Stimulated activated CD8-positive, alpha-beta memory T cell treated with anti-CD3 and anti-CD28 coated beads, Interleukin-7, amount 100 ng/mL, for 48 hours (primary cell): ENCODE measurements at places on chromosomes 1 and 21.

- peak; percentile 86 for DNase-seq
These were observed at the start of gene DDX20 for GRCh38 chr1:111755331-111756123. Gene DDX20 (plus strand): TSS chr1:111755901. CDS start chr1:111755925, 24 bp downstream.

- DNase-seq, result peak; percentile 50
These were observed 70.7 kb downstream of the CD247 start for GRCh38 chr1:167447521-167448136.

- DNase-seq, result no peak
These were observed 1388.8 kb downstream of the AMY1C start for GRCh38 chr1:105138458-105138893.

DNA sequence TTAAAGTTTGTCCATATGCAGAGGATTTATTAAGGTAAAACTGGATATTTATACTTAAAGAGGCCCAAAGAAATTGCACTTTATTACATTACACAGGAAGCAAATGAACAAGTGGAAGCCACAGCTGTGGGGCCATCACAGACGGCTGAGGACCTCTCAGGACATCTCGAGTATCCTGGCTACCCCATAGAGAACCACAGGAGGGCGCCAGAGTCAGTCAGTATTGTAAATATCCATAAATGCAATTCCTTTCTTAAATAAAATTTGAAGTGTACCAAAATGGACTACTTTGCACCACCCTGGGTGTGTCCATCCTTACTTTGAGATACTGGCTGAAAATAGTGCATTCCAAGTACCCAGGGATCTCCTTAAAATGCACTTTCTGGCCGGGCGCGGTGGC is 257.2 kb downstream of the MRPL39 start:
- peak; percentile 42 for DNase-seq

DNA sequence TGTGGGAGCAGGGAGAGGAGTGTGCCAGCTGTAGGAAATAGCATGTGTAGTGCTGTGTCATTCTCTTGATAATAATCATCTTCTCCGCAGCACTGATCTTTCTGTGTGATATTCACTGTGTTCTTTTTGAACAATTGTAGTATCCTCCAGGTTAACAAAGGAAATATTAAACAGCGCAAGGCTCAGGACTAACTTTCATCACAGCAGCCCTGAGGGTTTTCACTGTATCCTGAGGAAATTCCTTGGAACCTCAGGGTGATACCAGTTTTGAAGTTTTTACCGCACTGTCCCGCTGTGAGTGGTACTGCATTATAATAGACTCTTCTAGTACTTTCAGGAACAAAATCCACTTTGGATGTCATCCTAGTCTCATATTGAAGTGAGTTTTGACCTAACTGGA is 228.4 kb upstream of the COA6 start:
- DNase-seq, result no peak

DNA sequence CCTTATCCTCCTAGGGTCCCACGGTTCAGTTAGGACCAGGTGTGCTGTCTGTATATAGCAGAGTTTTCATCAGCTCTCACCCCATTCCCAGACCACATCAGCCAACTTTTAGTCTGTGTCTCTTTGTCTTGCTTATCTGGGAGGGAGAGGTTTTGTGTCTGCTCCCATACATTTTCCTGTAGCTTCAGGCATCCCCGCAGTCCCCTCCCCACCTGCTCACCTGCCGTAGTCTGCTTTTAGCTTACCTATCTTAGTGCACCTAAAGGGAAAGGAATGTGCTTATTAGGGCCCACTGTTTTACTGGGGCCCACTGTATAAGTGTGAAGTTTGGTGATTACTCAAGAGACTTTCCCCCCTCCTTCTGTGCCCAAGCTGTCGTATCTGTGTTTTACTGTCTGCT is 225.1 kb downstream of the PLA2G4A start:
- no peak for DNase-seq

- DNase-seq, result peak; percentile 47
These were observed 64.0 kb downstream of the ADARB1 start for GRCh38 chr21:45138199-45139002.

- DNase-seq, result no peak
These were observed 367.8 kb upstream of the PBX1 start for GRCh38 chr1:164191191-164191590.

- no peak for DNase-seq
These were observed 14.7 kb upstream of the CSF1 start for GRCh38 chr1:109895720-109896504.

- no peak for DNase-seq
These were observed 23.9 kb upstream of the ABCA4 start for GRCh38 chr1:94144836-94145235.

DNA sequence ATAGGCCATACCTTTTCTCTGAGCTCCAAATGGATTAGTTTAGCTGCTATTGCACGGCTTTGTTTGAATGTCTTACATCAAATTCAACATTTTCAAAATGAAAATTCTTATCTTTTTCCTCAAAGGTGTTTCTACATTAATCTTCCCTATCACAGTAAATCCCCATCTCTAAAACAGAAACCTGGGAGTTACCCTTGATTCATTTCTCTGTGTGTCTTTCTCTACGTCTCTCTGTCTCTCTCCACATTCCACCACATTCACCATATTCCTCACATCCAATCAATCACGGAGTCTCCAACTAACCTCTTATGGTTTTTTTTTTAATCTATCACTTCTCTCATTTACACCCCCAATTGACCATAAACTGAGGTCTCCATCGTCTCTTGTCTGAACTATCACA is 24.1 kb downstream of the PTGER3 start:
- no peak for DNase-seq

- no peak for DNase-seq
These were observed 31.5 kb downstream of the RIMS3 start for GRCh38 chr1:40633931-40634376.

DNA sequence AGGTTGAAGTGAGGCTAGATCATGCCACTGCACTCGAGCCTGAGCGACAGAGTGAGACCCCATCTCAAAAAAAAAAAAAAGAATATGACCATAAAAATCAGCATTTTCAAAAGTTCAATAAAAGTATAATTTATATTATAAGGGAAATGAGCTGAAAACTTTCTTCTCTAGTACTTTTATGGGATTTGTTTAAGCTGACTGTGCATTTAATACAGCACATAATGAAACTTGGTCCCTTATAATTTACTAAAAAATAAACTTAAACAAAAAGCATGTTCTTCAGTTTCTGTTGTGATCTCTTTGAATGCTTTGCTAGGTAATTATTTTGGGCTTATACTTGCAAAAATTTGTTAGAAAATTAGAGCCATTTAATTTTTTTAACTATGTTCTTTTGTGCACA is 77.8 kb downstream of the NCAM2 start:
- no peak for DNase-seq

- no peak for DNase-seq
These were observed 32.1 kb downstream of the TLR5 start for GRCh38 chr1:223110952-223111351.

DNA sequence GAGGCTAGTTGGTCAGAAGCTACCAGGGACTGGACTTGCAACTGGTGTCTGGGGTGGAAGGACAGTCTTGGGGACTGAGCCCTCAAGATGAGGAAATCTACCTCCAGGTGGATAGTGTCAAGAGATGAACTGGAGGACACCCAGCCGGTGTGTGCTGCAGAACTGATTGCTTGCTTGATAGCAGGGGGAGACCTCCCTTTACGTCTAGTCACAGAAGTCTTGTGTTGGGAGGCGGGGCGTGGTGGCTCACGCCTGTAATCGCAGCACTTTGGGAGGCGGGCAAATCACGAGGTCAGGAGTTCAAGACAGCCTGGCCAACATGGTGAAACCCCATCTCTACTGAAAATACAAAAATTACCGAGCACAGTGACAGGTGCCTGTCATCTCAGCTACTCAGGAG is 4.9 kb downstream of the RCC2 start:
- no peak for DNase-seq

- DNase-seq, result peak; percentile 44
These were observed 108.6 kb downstream of the OLFML2B start for GRCh38 chr1:161915051-161915503.

GRCh38 chr1:154574716-154575115 is 7.1 kb downstream of the CHRNB2 start:
- no peak for DNase-seq

GRCh38 chr1:164735315-164736052 is 176.5 kb downstream of the PBX1 start:
- DNase-seq, result no peak

DNA sequence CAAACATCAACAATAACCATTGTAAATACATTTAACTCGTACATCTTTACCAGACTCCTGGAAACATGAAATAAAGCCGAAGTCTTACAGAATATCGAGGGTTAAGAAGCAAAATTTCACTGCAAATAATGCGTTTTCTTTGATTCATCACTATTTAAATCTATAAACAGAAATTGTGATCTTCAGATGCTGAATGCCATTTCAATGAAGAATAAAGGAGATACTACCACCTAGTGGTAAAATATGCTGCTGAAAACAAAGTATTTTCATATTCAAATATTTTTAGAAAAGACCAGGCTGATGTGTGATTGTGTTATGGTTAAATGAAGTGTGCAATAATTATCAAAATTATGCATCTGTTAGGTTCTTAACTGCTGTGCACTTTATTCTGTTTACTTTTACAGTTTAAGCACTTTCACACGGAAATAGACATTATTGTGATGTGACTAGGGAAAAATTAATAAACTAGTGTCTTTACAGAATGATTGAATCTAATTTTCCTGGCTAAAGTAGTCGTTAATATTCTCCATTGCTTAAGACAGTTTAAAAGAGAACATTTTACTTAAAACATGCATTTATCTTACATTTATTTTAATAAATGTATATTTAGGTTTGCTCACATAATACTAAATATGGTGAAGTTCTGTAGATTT is 1093.1 kb downstream of the MRPL39 start:
- no peak for DNase-seq

GRCh38 chr1:166814611-166815010 is 24.7 kb upstream of the POGK start:
- DNase-seq, result no peak

- DNase-seq, result no peak
These were observed 291.5 kb upstream of the VAMP3 start for GRCh38 chr1:7479571-7479970.

DNA sequence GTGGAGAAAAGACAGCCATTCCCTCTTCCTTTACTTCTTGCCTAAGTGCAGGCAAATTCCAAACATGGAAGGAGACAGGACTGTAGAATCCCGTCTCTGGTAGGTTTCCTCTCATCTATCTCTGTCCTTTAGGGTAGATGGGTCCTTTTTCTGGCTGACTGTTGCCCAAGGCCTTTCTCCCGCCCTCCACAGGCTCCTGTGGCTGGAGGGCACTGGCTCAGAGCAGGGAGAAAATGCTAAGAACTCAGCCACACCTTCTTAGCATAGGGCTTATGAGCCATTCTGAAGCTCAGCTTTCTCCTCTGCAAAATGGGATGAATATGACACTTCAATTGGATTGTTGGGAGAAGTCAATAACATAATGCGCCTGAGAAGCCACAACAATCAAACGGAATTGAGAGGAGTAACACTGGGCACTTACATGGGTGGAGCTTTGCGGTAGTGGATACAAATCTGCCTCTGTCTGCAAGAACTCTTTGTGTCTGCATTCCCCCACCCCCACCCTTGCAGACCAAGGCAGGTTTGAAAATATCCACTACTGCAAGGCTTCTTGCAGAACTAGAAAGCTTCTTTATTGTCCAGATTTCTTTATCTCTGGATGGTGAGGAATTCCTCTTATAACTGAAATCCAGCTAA is 94.7 kb downstream of the CSMD2 start:
- no peak for DNase-seq

DNA sequence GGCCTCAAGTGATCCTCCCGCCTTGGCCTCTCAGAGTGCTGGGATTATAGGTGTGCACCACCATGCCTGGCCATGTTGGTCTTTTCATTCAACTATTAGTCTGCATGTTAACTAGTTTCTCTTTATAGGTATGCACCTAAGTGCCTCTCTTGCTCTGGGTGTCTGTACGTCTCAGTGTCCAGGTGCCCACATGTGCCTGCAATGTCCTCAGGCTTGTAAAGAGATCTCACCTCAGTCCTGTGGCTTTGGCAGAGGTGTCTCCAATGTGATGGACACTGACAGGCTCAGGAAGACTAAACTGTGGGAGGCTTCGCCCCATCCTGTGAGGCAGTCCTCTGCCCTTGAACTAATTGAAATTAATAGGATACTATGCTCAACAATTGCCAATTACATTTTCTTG is 526.3 kb downstream of the PTPRU start:
- no peak for DNase-seq

- DNase-seq, result no peak
These were observed 10.5 kb downstream of the YY1AP1 start for GRCh38 chr1:155678027-155678426.
